ENCODE measurements at places on chromosomes 2 and 18.

DNA sequence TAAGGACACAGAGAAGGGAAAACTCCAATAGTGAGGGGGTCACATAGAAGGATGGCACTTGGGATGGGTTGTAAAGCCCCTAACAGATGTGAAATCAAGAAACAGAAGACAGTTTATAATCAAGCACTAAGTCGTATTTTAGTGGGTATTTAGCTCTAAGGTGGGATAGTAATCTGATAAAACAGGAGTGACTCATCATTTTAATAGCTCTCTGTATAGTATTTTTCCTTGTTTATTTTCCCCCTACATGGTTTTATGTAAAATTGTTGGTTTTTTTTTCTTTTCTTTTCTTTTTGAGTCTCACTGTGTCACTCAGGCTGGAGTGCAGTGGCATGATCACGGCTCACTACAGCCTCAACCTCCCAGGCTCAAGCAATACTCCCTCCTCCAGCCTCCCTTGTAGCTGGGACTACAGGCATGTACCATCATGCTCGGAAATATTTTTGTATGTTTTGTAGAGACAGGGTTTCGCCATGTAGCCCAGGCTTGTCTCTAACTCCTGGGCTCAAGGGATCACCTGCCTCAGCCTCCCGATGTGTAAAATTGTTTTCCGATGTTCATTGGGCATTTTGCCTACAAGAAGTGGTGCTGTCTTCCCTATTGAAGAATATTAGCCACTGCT, 142.6 kb upstream of the SERPINE2 start:
- no peak for DNase-seq

GRCh38 chr18:64132871-64133270, 16.0 kb downstream of the LINC00305 start:
- DNase-seq = no peak

GRCh38 chr2:166485558-166486178, 8.4 kb downstream of the SCN7A start:
- DNase-seq = no peak

GRCh38 chr2:37773371-37774130, 102.1 kb upstream of the CDC42EP3 start:
- no peak for DNase-seq

DNA sequence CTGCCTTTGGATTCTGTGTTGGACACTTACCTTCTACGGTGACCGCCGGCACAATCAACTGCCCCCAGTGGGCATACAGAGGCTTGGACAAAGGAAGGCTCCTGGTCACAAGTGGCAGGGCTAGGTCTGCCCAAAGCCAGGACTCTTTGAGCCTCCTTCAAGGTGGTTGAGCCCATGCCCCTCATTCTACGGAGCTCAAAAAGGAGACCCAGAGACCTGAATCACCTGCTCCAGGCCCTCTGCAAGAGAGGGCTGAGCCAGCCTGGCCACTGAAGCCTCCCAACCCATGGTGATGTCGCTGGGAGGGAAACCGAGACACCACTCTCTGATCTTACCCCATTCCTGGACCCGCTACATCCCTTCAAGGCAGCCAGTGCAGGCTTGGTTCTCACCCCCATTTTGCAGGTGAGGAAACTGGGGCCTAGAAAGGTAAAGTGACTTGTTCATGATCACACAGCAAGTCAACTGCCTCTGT, 87.9 kb downstream of the INHBB start:
- no peak for DNase-seq

DNA sequence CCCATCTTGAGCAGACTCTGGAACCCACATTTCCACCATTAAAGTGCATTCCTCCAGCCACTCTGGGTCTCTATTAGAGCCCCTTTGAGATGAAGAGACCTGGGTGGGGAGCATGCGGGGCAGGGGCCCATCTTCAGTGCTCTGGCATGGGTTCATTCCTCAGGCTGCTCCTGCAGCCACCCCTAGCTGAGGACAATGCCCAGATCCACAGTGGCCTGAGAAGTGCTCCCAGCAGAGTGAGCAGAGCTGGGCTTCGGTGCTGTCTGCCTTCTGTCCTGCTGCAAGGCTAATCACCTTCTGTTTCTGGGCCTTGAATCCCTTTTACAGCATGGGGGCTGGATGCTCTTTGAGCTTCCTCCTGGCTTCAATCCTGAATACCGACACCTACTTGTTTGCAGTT, 169.8 kb downstream of the TRIM43 start:
- no peak for DNase-seq

GRCh38 chr2:37390777-37391176, 46.3 kb downstream of the QPCT start:
- no peak for DNase-seq

DNA sequence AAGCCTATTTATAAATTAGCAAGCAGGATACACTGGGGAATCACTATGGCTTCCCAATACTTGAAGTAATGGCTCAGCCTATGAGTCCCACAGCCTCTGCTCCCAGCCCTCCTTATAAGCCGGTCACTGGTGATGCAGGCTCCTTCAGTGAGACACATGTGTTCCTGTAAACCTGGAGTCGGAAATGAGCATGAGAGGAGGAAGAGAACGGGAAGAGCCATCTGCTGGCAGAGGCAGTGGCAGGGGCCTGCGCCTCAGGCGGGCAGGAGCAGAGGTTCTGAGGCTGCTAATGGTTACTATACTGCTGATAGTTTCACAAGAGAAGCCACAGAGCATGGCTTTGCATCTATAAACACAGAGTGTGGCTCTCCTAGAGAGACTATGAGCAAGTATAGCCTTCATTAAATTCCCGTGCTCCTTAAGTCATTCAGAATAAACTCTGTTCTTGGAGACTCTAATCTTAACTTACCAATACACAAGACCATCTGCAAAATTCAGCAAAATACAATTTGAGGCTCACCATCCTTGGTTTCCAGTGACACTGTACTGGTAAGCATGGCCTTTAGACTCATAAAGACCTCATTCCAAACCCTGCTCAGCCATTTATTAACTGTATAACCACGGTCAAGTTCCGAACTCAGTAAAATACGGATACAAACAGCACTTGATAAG, 63.3 kb downstream of the FBXO15 start:
- DNase-seq = no peak

DNA sequence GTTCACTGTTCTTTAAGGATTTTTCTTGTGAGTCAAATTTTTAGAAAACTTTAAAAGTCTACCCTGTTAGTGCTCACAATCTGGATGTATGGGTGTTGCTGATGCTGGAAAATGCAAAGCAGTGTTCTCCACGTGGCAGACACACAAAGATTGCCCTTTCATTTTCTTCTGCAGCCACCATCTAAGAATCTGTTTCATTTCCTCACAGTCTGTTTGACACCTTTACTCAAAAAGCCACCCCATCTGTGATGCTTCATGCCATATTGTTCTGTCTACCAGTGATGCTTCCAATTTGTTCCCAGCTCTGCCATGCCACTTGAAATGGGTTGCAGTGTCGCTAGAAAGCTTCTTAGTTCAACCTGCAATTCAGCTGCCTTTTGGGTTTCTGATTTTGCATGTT, 464.2 kb upstream of the UBE2E3 start:
- DNase-seq = no peak

DNA sequence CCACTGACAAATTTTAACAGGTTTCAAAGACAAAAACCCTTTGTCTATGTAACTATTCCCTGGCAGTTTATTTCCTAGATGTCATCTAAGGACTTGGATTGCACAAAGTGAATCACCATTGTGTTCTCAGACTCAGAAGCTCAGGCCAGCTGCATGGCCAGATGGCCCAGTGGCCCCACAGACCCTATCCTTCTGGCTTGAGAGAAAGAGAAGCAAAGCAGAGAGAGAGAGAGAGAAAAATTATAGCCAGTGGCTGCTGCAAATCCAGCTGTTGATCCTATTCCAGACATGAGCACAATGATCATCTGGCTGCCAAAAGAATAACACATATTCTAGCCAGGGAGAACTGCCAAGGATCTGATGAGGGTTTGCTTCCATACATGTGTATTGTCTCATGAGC, 25.8 kb downstream of the CTLA4 start:
- DNase-seq = no peak

DNA sequence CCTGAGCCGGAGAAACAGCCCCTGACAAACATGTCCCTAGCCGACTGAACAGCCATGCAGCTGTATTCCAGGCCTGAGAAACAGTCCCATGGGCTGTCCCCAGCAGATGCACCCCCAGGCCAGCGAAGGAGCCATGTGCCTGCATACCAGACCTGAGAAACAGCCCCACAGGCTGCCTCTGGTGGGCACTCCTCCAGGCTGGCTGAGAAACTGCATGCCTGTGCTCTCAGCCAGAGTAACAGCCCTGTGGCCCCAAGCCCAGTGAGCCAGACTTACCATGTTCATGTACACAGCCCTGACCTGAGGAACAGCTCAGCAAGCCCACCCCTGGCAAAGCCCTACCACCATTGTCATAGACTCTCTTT, 24.8 kb downstream of the BOLL start:
- DNase-seq = no peak

DNA sequence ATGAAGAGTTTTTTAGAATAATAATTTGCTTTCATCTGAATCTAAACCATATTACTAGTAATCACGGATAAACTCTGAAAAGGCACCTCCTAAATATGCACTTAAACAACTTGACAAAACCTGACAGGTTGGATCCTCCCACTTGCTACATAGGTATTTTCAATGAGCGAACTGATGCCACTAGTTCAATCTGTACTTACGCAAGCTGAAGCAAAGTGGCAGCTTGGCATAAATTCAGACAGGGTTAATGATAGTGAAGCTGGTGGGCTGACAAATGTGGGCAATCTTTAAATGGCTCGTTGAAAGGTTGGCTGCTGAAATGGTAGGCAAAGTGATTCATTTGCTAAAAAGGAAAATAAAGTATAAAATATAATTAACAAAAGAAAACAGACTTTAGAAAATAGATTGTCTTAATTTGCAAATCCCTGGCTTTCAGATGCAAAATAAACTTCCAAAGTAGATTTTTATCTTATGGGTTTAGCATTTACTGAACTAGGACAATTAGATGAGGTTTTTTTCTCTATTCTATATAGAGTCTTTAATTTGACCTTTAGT, 1713.5 kb upstream of the SLC39A10 start:
- DNase-seq = no peak

DNA sequence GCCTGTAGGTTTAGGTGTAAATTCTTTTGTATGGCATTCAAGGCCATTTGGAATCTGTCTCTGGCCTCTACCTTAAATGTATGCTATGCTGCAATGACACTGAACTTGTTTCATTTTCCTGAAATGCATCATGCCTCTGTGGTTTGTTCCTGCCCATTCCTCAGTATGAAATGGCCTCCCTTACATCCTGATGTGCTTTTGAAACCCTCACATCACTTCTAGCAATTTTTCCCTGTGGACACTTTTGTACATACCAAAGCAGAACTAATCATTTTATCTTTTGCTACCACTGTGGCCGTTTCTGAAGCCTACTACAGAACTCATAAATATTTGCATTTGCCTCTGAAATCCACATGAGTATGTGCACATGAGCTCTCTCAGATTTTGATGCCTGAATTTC, 557.2 kb downstream of the ERBB4 start:
- no peak for DNase-seq
